ENCODE measurements at places on chromosomes 3 and 15.

DNA sequence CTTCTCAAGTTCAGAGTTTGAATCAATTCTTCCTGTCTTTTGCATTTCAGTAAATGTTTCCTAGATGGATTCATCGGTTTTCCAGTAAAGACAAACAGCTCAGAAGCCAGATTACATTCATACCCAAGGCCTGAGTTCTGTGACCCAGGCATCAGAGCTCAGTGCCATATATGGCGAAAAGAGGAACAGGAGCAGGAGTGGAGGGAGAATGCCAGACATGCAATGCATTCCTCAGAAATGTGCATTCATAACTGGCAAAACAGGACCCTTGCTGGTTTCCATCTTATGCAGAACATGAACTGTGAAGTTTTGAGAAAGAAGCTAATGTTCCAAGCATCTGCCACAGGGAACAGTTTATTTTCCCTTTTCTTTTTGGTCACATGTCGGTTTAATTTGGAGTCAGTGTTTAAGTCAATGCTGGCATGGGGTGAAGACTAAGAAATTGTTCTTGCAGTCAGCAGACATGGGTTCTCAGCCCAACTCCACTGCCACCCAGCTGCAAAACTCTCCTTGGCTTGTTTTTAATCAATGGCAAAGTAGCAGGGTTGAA, 116.5 kb downstream of the LPP start:
- H3K27ac ChIP-seq, result peak overlapping the region; percentile 53
- peaks cover 68% of the 10 kb centered on the region for H3K4me1 ChIP-seq
- H3K4me3 ChIP-seq, result no peak overlapping the region
- no peaks in the 10 kb centered on the region for H3K27me3 ChIP-seq

DNA sequence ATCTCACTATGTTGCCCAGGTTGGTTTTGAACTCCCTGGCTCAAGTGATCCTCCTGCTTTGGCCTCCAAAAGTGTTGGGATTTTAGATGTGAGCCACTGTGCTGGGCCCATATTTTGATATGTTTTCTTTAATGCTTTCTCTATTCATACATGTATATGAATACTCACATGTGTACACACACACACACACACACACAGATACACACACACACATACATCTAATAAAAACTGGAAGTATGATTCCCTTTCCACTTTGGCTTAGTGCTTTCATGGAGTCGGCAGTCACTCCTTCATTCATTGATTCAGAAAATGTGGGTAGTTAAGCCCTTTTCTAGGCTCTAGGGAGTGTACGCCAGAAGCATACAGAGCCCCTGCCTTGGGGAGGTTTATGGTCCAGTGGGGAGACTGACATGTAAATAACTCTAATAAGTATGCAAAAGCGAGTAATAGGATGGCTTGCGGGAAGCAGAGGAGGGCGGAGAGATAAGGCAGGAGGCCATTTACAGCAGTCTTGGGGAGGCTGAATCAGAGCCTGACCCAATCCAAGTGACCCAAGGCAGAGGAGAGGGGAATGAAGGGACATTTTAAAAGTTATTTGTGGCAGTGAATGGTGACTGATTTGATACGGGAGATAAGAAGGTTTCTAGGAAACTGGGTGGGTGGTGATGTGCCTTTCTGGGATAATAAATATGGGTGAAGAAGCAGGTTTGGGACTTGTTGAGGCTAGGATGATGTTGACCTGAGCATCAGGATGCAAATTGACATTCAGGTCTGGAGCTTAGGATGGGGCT, 32.5 kb upstream of the TATDN2 start:
- peaks cover 6% of the 10 kb centered on the region for H3K4me1 ChIP-seq
- H3K4me3 ChIP-seq, result no peak overlapping the region
- H3K36me3 ChIP-seq, result no peaks in the 10 kb centered on the region
- no peak overlapping the region for H3K27ac ChIP-seq
- no peak for DNase-seq

- H3K36me3 ChIP-seq, result peaks cover 85% of the 10 kb centered on the region
- no peak overlapping the region for H3K4me3 ChIP-seq
- H3K27me3 ChIP-seq, result no peaks in the 10 kb centered on the region
- no peak overlapping the region for H3K27ac ChIP-seq
- H3K4me1 ChIP-seq, result peaks cover 10% of the 10 kb centered on the region
Observed at GRCh38 chr3:48406443-48407431, 23.1 kb downstream of the PLXNB1 start.

DNA sequence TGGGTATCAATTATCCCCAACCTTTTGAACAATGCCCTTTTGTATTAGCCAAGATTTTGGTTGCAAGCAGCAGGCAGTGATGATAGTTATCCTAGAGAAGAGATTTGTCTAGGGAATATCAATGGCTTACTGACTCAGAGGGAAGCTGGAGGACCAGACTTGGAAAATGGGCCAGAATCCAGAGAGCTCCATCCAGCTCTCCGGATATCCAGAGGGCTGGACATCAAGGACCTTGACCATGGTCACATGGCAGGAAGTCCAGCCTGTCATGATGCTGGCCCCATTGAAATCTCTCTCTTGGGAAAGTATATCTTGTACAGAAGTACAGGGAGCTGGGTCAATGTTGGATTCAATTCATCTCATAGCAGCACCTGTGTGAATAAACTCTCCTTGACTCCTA, 148.5 kb upstream of the PDZRN3 start:
- no peaks in the 10 kb centered on the region for H3K36me3 ChIP-seq
- H3K27ac ChIP-seq, result no peak overlapping the region
- H3K4me1 ChIP-seq, result no peaks in the 10 kb centered on the region
- H3K27me3 ChIP-seq, result no peaks in the 10 kb centered on the region

DNA sequence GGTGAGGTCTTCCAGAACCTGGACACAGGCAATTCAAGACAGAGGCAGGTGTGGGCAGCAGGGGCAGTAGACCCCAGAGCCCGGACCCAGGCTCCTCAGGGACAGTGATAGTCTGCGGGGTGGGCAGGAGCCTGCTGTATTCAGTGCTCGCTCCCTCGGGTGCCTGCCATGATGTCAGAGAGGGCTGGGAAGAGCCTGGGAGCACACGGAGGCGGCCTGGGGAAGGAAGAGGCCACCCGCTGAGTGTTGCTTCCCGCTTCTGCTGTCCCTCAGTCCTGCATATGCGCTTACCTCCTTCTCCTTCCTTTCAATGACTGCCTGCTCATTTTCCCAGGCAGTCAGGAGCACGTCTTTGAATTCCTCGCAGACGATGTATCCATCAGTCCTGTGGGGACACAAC, 22.8 kb downstream of the TMEM43 start:
- H3K36me3 ChIP-seq, result peaks cover 37% of the 10 kb centered on the region
- H3K4me1 ChIP-seq, result peaks cover 26% of the 10 kb centered on the region
- no peak for DNase-seq
- H3K27ac ChIP-seq, result no peak overlapping the region

DNA sequence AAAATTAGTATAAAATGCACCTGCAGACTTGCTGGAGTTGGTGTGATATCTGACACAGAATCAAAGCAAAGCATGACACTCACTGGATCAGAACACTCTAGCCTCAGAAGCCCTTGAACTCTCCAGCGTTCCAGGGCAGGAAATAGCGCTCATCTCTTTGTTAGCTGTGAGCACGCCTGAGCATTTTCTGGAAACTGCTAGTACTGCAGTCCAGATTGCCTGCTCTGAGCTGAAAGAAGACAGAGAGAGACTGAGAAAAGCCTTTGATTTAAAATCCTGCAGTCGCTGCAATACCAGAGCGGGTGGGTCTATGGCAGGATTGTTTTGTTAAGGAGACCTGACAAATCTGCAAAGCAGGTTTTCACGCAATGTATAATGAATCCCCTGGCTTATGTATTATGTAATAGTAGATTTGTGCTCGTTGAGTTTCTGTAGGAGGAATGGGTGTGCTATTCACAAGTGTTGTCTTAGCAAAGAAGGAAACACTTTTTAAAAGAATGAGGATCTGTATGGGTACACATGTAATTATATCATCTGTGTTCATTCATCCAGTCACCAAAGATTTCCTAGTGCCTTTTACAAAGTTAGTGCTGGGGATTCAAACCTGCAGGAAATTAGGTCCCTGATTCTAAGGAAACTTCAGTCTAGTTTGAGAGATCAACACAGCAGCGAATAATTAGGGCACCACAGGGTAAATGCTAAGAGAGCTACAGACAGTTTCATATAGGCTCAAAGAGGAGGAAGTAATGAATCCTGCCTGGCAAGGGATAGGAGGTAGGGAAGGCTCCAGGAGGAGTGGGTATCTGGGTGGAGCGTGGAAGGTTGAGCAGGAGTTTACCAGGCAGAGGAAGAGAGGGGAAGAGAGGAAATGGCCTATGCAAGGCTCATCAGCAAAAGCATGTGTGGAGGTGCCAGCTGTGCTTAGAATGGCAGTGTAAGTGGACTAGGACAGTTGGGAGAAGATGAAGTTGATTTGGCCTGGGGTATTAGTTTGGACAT, 26.1 kb upstream of the MGLL start:
- no peaks in the 10 kb centered on the region for H3K4me1 ChIP-seq
- H3K27me3 ChIP-seq, result no peaks in the 10 kb centered on the region
- no peaks in the 10 kb centered on the region for H3K36me3 ChIP-seq
- H3K27ac ChIP-seq, result no peak overlapping the region

DNA sequence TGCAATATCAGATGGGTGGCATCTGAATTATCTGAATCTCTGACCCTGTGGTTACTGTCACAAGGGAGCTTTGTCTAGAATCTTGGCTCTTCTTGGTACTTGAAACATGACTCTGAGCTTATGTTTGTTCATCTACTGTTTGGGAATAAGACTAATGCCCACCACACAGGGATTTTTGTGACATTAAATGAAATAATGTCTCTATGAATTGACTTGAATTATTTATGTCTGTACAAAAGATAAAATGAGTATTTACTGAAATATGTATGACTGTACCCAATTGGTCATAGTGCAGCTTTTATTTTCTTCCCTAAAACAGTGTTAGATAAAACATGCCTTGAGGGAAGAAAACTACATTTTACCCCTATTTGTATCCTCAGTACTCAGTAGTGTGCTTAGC, 87.9 kb upstream of the ZPLD1 start:
- no peaks in the 10 kb centered on the region for H3K36me3 ChIP-seq
- no peak for DNase-seq
- H3K4me3 ChIP-seq, result no peak overlapping the region
- H3K27ac ChIP-seq, result no peak overlapping the region
- H3K4me1 ChIP-seq, result peaks cover 7% of the 10 kb centered on the region

DNA sequence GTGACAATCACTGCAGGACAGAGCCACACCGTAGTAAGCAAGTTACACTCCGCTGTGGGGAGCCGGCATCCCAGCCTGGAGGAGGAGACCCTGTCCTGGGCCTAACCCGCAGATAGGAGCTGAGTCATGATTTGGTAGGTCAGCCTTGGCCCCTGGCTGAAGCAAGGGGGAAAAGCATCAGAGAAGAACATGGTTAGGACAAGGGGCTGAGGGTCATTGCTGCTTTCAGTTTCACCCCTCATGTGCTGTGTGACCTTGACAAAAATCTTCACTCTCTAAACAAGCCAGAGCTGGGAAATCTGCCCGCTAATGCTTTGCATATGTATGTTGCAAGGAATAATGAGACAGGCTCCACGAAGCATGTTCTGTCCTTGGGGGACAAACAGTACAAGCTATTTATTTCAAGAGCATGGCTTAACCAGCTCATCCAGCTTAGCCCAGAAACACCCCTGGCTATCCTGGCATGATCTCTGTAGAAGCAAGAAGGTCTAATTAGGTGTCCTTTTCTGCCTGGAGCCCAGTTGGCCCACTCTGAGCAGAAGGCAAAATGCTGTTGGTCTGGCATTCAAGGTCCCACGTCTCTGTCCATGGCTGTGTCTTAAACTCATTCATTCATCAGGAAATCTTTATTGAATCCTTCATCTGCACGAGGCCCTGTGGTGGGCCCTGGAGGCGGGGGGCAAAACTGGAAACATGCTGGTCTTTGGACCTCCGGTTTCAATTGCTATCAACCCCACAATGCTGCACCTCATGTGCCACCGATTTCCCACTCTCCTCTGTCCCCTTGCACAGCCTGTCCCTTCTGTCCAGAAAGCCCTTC, 221.3 kb upstream of the LYSMD4 start:
- no peaks in the 10 kb centered on the region for H3K27me3 ChIP-seq
- DNase-seq, result peak; percentile 59
- no peaks in the 10 kb centered on the region for H3K36me3 ChIP-seq
- peaks cover 6% of the 10 kb centered on the region for H3K4me1 ChIP-seq
- no peak overlapping the region for H3K4me3 ChIP-seq
- H3K27ac ChIP-seq, result no peak overlapping the region

DNA sequence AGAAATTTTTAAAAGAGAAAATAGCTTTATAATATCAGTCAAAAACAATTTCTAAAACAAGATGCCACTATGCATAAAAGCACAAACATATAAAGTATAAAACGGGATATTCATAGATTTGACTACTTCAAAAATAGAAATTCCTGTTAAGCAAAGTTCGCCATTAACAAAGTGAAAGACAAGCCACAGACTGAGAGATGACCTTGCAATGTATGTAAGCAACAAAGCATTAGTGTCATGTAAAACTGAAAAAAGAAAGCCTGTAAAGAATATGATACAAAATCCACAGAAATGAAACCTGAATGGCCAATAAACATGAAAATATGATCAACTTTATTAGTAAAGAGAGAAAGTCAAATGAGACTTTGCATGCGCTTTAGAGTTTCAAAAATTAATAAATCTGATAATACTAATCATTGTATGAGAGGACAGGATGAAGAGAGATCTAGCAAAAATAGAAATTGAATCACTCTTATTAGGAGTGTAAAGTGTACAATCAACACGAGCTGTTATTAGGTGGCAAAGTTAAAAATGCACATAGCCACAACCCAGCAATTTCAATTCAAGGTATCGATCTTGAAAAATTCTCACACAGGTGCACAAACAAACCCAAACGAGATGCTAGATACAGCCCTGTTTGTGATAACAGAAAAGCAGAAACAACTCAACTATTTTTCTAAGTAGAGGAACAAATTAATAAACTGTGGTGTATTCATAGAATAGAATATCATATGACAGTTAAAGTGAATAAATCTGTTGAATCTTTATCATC, 173.6 kb downstream of the MECOM start:
- H3K27ac ChIP-seq, result no peak overlapping the region
- H3K36me3 ChIP-seq, result no peaks in the 10 kb centered on the region
- no peak overlapping the region for H3K4me3 ChIP-seq
- H3K27me3 ChIP-seq, result no peaks in the 10 kb centered on the region
- no peaks in the 10 kb centered on the region for H3K4me1 ChIP-seq

DNA sequence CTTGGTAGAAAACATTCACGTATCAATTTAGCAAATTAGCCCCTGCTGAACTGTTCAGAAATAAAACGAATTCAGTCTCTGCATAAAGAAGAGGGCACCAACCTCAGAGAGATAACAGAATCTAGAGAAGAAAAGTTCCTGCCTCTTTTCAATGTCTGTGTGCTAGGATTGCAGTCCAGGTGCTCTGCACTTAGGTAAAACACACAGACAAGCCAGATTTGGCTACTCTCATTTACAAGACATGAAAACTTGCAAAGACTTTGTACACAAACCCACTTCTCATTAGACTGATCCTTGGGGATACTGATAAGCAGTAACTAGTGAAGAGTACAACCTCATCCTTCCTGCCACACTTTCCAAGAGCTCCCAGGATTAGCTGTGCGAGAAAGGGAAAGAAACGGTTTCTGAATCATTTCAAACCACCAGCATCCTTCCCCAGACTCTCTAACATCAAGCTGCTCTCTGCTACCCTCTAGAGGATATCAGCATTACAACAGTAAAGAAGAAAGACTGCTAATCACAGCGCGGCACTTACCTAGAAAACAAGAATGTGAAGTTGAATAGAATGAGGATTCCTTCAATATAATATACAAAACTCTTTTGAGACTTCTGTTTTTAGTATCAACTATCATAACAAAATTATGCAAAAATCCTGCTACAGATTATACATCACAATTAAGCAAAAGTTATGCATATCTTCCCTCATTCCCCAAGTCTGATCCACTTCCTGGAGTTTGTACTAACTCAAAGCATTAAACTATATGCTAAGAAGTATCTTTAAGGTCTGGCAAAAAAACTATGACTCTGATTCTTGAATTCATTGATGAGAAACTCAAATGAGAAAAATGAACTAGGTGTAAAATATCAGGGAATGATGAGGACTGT, 306.4 kb downstream of the MAGI1 start:
- no peak for DNase-seq
- H3K4me3 ChIP-seq, result no peak overlapping the region
- no peaks in the 10 kb centered on the region for H3K4me1 ChIP-seq
- no peaks in the 10 kb centered on the region for H3K36me3 ChIP-seq

All from RWPE2 (cell line).